Stimulated activated CD4-positive, alpha-beta T cell treated with anti-CD3 and anti-CD28 coated beads, Interleukin-1b, Interleukin-23, amount 100 ng/mL, for 24 hours (primary cell): ENCODE measurements at places on chromosomes 11 and 22.

- no peak for DNase-seq
These were observed 13.1 kb upstream of the UCP2 start for GRCh38 chr11:73995731-73996130.

- no peak for DNase-seq
These were observed 470.2 kb upstream of the API5 start for GRCh38 chr11:42841556-42841955.

DNA sequence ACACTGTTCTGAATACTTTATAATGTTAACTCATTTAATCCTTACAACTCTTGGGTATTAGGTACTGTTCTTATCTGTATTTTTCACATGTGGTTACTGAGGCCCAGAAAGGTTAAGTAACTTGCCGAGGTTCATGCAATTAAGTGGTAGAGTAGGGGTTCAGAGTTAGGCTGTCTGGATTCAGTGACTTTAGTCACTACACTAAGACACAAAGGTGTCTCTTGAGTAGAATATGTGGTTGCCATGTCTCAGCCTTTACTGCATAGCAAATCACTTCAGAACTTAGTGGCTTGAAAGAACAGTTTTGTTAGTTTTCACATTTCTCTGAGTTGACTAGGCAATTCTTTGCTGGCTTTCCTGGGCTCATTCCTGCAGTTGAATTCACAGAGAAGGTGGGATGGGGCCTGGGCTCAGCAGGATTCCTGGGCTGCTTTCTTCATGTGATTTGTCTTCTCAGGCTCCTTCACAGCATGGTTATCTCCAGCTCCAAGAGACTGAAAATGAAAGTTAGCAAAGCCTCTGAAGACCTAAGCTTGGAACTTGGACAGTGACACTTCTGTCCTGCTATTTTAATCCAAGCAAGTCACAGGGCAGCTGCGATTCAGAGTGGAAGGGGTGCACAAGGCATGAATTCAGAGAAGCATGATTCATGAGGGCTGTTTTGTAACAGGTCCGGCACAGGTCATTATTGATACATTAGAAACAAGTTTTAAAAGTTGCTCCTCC is 68.3 kb downstream of the SPECC1L start:
- no peak for DNase-seq

DNA sequence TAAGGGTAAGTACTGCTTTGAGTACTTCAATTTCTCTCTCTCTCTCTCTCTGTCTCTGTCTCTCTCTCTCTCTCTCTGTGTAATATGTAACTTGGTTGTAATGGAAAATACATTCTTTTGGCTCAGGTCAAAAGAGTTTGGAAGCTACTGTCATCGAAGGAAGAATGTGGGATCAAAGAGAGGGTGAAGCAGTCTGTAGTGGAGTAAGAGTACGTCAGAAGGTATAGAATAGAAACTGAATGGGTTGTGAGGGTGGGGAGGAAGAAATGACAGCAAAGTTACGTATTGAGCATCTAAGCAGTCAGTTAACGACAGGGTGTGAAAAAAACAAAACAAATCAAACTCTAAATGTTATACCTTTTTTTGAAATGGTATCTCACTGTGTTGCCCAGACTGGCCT is 10.0 kb downstream of the NCAM1 start:
- no peak for DNase-seq

DNA sequence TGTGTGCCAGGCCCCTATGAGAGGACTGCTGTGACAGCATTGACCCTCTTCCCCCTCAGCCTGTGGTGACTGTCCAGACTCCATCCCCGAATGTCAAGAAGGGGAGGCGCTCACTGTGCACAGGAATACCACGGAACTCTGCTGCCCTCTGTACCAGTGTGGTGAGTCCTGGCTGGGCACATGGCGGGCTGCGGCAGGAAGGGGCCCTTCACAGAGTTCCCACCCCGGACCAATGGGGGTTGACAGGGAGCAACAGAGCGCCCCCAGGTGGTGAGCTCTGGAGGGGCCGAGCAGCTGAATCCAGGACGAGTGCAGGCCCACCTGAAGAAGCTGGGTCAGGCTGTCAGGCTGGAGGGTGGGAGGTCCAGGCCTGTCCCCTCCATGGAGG is 83.8 kb upstream of the MYOD1 start:
- DNase-seq: no peak

GRCh38 chr11:35126879-35127581 is 11.9 kb upstream of the CD44 start:
- no peak for DNase-seq

- DNase-seq: no peak
These were observed 82.1 kb downstream of the KCNQ1 start for GRCh38 chr11:2526808-2527381.

DNA sequence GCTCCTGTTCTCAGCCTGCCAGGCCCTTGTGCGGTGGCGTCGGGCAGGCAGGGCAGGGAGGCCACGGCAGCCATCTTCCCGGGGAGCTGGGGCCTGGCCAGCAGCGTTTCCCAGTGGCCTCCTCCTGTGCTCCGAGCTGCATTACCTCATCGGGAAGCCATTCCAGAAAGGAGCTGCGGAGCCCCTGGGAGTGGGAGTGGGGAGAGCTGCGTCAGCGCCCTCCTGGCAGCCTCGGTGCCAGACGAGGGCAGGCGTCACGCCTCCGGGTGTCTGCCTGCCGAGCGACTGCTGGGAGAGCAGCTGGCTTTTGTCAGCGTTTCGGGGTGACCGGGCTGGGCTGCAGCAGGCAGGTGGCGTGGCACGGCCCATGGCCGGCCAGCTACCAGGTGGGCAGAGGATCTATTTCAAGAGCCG is 30.9 kb upstream of the WNT7B start:
- DNase-seq: no peak

- no peak for DNase-seq
These were observed 5.2 kb downstream of the UPB1 start for GRCh38 chr22:24500277-24500820.

DNA sequence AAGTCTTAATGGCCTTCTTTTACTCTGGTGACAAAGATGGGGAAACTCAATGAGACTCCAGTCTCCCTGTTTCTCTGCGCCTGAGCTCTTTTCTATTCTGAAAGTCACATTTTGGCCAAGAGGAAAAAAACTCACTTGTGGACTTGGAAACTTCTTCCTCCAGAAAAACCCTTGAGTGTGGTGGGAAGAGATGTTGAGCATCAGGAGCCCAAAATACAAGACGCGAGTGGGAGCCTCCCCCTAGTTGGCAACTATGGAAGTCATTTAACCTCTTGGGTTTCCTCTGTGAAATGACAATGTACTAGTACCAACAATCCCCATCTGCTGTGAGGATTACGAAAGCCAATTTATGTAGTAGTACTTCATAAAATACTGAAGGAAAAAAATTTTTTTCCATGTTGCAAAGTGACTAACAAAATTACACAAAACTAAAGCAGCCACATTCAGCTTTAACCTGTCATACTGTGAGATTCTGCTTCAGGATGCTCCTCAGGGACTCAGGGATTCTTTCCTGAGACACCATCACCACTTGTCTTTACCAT is 524 bp upstream of the SLC25A17 start:
- no peak for DNase-seq

GRCh38 chr11:7651700-7652099 is 21.6 kb downstream of the CYB5R2 start:
- DNase-seq: no peak

DNA sequence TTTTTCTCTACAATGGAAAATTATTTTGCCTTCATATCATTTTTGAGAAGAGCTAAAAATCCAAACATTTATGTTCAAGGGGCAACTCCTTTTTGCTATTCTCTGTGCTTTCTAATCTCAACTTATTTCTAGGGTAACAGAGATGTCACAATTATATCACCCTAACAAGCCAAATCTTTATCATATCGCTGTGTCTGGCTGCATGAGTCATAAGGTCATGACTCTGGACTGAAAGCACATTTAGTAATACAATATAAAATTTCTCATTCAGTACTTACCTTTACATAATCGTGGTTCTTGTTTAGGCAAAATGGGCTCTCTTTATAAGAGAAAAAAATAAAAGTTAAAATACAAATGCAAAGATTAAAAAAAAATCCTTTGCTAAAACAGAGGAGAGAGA is 326.0 kb downstream of the CASP12 start:
- no peak for DNase-seq

DNA sequence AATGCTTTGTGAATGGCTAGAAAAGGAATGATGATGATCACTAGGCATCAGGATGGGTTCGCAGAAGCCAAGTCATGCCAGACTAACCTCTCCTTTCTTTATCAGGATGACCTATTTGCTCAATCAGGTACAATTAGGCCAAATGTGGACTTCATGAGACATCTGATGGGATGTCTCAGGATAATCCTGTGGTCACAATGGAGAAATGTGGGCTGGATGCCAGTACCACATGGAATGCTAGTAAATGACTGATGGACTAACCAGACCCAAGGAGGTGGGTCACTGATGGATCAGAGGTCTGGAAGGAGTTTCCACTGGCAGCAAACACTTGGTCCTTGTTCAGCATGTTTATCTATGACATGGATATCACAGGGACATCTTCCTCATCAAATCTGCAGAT is 94.8 kb upstream of the PHOX2A start:
- DNase-seq: no peak

- DNase-seq: no peak
These were observed 66.1 kb downstream of the RBMXL2 start for GRCh38 chr11:7154881-7155361.

GRCh38 chr11:1810761-1811160 is 24.0 kb upstream of the SYT8 start:
- DNase-seq: no peak

DNA sequence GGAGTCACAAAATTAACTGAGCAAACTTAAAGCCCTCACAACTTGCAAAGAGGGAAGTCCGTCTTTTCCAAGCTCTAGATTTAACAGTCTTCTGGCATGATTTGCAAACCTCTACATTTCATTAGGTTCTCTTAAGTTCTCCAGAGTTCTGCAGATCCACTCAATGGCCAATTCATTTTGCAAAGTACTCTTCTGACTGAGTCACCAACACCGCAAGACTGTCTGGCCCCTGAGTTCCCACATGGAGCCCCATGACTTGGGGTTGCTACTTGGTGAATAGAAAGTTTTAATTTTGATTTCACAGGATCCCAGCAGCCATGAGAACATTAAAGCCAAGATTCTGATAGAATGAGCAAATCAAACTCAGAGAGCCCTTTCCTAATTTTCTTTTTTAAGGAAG is 134.5 kb downstream of the PLEKHA7 start:
- no peak for DNase-seq

- DNase-seq: no peak
These were observed 6.3 kb downstream of the ALDH3B2 start for GRCh38 chr11:67668192-67668551.

DNA sequence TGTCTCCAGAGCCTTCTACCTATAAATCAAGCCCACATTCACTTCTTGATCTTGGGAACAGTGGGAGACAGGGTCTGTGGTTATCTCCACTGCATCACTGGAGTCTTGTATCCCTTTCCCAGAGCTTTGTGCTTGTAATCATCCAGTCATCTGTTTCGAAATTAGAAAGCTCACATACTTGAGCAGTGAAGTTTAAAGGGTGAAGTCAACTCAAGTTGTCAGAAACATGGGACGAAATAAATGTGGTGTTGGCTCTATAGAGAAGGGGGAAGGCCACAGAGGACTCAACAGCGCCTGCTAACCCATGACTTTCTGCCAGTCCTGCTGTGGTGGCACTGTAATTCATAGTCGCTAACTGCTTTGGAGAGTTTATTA is 197.5 kb downstream of the DBX1 start:
- DNase-seq: no peak

- no peak for DNase-seq
These were observed 81.7 kb downstream of the CCDC34 start for GRCh38 chr11:27281276-27281675.

DNA sequence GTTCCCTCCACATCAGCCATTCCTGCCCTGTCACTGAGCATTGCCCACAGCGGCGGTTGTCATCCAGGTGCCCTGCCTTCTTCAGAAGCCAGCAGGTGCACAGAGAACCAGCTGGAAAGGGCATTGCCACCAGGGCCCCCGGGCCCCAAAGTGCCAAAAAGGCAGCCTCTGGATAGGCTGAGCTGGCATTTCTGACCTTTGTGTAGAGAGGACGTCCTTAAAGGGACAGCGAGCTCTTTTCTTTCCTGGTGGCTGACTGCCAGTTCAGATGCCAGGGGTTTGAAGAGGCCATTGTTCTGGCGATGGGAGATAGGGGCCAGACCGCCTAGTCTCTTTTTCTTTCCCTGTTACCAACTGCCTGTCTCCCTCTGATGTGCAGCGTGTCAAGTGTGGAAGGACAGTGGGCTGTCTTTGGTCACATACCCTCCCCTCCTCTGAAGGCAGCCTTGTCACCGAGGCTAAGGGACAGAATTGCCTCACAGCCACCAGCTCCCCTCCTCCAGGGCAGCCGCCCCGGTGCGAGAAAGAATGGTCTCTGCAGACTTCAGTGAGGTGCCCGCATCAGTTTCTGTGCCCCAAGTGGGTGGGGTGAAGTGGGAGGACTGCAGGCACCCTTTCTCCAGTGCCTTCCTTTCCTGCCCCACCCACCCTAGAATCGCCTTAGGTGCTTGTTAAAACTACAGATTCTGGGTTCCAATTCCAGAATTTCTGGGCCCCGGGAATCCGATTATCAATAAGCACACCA is 109.6 kb downstream of the SCN3B start:
- DNase-seq: no peak

GRCh38 chr11:108302121-108302785 is 79.4 kb downstream of the ATM start:
- DNase-seq: no peak

DNA sequence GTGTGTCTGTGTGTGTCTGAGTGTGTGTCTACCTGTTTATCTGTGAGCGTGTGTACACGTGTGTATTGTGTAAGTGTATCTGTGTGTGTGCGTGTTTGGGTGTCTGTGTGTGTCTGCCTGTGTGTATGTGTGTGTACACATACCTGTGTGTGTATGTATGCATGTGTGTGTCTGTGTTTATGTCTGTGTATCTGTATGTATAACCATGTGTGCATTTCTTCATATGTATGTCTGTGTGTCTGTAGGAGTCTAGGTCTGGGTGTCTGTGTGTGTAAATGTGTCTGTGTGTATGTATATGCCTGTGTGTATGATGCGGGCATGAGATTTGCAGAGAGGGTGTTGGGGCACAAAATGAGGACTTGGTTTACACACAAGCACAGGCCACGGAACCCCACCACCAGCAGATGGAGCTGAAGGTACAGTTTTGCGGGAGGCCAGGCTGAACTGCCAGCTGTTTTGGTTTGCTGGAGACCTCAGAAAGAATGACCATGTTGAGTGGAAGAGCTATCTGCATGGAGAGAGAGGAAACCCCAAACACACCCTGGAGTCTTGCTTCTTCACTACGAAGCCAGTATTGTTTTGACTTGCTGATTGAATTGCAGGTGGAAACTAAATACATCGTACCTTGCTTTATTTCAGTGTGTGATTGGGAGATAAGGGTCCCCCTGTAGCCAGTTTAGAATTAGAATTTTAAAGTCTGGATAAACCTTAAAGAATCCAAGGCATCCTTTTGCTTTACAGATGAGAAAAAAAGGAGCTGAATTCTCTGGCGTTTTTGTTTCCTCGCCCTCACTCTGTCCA is 497.2 kb downstream of the NTM start:
- no peak for DNase-seq

GRCh38 chr11:101435408-101435973 is 148.3 kb downstream of the TRPC6 start:
- DNase-seq: no peak

DNA sequence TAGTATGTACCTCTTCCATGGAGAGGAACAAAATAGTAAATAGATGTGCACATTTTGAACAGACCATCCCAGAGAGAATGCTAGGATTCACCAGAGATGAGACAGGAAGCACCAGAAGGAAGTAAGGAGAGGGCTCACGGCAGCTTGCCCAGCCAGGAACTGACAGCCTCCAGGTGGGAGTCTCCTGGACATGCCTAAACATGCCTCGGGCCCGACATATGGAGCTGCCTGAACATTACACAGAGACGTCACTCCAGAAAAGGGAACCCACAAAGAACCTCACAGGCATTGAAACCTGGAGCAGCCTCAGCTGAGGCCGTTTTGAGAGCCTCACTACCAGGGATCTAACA is 67.4 kb downstream of the BRD1 start:
- no peak for DNase-seq
